ENCODE measurements at places on chromosomes 6 and 20.
A peak's percentile ranks its signal among the peaks of the same experiment; 100 is the strongest.

DNA sequence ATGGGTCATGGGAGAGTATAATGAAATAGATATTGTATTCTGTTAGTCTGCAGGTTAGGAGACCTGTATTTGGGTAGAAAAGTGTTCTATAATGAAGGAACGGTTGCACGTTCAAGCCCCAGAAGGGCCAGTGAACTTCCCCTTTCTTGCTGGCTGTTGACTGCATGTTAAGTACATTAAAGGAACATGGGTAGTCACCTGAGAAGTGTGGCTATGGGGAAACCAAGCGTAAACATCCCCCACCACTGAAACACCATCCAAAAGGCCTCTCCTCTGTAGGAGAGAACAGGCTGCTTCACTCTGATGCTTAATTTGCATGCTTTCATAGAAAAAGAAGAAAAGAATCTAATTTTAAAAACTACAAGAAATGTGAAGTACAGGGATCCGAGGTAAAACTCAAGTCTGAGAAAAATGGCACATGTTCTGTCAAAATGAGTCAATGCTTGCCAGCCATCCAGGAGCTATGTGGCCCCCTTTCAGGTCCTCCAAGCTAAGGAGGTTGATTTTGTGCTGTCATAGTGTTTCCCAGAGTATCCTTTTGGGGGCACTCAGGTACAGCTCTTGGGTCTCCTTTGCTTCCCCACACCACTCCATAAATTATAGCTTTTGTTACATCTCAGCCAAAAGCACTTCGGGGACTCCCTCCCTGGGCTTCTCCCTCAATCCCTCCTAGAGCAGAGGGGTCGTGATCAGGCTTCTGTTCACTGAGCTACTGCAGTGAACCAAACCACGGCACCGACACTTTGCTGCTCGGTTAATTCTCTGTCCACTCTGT, 283.7 kb upstream of the AGPAT4 start:
- no peak for DNase-seq

DNA sequence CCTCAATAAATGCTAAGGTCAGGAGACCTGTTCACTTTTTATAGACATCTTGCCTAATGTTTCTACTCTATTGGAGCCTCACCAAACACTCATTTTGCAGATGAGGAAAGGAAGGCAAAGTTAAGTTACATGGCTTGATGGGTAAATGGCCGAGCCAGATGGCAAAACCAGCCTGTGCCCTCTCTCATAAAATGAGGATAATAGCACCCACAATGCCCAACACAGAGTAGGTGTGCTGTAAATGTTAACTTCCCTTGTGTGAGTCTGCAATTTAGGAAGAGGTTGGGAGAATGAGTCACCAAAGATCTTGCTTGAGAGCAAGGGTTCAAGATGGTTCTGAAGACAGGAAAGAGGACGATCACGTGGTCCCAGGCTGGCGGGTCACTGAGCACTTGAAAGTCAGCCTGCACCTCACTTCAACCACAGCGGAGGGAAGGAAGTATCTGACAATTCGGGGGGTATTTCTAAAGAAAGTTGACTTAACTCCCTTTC, 3.3 kb downstream of the KCNK5 start:
- DNase-seq, result no peak

GRCh38 chr6:66159937-66160336, 452.9 kb upstream of the EYS start:
- DNase-seq, result no peak

DNA sequence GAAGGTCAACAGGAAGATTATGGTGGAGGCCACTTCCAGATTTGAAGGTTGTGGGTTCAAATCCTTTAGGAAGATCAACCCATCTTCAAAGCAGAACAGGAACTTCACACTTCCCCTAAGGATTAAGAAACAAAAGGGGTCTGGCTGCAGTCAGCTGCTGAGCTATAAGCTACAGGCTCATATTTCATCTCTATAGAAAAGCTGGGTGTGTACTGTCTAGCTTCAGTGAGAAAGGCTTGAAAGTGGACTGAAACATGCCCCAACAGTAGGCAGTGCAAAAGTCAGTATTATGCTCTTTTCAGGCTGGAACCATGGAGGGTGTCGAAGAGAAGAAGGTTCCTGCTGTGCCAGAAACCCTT, 60.1 kb upstream of the SPDEF start:
- DNase-seq, result no peak

DNA sequence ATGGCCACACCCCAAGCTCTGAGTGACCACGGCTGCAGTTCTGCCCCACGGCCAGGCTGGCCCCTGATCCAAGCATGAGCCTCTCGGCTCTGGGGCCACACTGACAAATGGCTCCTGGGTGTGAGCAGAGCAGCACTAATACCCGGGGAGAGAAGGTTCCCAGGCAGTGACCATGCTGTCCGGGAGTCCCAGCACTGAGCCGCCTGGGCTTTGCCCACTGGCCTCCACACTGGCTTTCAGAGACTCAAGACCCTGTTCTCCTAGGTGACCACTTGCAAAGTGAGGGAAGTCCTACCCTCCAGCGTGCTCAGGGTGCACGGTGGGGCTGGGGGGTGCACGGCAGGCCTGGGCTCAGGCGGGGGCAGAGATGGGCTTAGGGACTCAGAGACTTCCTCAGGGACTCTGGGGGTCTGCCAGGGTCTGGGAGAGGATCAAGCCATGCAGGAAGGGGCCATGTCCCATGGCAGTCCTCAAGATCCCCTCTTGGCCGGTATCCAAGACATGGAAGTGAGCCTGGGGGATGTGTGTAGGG, 220.2 kb upstream of the RNF24 start:
- no peak for DNase-seq

- DNase-seq, result no peak
Measured at GRCh38 chr6:42993445-42993844, 9.1 kb downstream of the PPP2R5D start.

DNA sequence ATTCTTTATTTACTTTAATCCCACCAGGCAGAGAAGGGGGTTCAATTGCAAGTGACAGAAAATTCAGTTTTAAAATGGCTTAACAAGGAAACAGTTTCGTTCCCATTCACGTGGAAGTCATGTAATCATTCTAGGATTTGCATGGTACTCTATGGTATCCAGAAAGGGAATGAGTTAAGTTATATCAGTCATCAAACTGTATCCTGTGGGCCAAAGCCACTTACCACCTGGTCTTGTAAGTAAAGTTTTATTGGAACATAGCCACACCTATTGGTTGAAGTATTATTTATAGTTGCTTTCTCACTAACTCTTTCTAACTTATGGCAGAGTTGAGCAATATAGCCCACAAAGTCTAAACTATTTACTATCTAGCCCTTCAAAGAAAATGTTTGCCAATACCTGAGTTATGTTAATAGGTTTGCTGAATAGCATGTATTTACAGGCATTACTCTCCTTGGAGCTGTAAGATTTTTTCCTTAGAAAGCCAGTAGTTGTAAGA, 10.2 kb upstream of the MMS22L start:
- DNase-seq, result no peak

- DNase-seq, result no peak
Measured at GRCh38 chr6:69926745-69927144, 60.4 kb downstream of the COL19A1 start.

GRCh38 chr20:12394786-12395185, 477.1 kb downstream of the BTBD3 start:
- DNase-seq, result peak; percentile 11

GRCh38 chr6:150435832-150436231, 67.0 kb downstream of the IYD start:
- no peak for DNase-seq

DNA sequence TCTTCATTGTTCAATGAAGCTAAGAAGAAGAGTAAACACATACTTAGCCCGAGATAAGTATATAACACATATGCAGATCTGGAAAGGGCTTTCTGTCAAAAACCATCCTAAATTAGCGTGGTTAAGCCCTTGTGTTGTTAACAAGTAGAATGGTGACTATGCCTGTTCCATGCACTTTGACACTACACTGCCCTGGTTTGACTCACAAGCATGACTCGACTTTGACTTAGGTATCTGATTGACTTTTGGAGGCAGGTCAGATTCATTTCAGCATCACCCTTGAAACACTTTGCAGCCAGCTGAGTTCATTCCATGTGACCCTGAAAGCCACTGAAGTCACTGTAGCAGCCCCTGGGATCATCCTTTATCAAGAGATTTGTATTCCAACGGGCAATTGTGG, 239.8 kb downstream of the TBX18 start:
- no peak for DNase-seq

DNA sequence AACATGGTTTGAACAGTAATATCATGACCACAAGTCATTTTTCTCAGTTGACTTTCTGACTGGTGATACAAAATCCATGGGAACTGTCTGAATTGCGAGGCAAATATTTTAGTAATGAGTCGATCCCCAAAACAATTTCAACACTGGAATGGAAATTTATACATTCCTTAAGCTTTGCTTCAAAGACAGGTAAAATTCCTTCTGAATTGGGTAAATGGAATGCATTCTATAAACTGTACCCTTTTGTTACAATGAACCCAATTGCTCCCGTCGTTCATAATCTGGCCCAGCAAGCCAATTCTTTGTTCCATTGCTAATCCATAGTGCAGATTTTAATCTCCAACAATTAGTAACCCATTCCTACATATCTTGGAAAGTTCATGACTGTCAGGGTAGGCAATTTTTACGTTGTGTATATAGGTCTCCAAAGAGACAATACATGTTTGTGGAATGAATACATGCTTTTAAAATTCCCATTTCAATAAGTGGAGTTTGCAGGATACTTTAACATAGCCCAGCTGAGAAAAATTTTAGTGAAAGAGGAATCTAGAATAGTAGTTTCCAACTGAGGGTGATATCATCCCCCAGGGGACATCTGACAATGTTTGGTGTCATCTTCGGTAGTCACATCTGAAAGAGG, 32.7 kb downstream of the CYP24A1 start:
- no peak for DNase-seq

GRCh38 chr6:163710532-163711470, 296.3 kb downstream of the QKI start:
- no peak for DNase-seq
